ENCODE measurements at places on chromosomes 1 and 21.

- H3K36me3 ChIP-seq: no peaks in the 10 kb centered on the region
- H3K27ac ChIP-seq: no peak overlapping the region
- no peak overlapping the region for H3K4me3 ChIP-seq
Observed at GRCh38 chr1:241376701-241377100, 19.7 kb upstream of the RGS7 start.

DNA sequence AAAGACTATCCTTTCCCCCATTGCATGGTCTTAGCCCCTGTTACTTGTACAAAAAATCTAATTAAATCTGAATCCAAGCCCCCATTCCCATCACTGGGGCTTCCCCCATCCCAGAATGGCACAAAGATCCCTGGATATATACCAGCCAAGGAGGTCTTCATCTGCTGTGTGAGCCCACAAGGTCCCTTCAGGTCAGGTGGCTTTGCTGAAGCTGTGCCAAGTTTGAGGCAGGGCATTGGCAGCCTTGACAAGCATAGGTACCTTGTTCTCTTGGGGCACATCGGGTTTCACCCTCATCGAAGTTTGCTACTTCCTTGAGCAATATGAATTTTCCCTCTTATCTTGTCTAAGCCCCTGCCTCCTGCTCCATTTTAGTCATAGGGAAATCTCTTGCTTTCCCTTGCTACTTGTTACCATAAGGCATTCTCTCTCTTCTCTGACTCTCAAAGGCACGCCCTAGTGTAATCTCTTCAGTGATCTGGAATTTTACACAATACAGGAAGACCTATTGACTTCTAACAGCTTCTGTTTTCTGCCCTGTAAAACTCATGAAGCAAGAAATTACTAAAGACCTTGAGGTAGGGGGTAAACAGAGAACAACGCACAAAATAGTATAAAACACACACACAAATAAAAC lies 71.4 kb upstream of the COG2 start:
- H3K27me3 ChIP-seq: no peaks in the 10 kb centered on the region
- H3K4me3 ChIP-seq: no peak overlapping the region
- no peak overlapping the region for H3K27ac ChIP-seq

DNA sequence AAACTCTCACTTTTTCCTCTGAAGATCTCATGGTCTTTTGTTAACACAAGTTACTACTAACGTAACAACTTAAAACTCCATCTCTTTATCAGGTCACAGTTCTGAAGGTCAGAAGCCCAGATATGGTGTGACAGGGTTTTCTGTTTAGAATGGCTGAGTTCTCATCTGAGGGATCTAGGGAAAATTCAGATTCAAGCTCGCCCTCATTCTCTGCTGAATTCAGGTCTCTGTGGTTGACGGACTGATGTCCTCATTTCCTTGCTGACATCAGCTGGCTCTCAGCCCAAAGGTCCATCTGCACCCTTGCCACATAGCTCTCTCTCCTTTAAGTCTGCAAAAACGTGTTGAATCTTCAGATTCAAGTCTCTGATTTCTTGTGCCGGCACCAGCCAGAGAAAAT lies 6.1 kb upstream of the NTPCR start:
- no peak for DNase-seq
- no peaks in the 10 kb centered on the region for H3K4me1 ChIP-seq

DNA sequence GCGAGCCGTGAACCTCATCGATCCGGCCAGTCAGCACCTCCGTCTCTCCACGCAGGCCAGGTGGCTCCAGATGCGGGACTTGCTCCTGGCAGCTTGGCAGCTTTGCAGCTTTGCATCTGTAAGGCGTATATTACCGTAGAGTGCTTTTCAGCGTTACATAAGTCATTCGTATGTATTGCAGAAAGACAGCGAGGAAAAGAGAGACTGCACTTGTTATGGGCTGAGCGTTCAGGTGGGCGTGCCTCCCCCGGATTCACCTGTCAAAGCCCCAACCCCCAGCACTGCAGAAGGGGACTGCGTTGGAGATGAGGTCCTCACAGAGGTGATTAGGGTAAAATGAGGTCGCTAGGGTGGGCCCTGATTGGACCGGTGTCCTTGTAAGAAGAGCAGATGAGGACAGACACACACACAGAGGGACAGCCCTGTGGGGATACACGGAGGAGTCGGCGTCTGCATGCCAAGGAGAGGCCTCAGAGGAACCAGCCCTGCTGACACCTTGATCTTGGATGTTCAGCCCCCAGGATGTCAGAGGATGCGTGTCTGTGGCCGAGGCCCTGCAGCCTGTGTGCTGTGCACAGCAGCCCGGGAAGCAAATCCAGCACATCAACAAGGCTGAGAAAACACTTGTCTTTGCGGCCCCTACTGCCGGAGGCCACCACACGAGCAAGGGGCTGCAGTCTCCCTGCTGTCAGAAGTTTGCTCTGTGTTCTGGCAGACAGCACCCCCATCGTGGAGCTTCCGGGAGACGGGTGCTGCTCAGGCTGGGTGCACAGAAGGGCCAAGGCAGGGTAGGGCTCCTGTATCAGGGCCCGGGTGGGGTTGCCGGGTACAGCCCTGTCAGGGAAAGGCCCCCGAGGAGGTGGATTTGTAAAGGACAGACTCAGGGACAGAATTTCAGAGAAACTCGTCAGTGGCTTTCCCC lies 10.9 kb upstream of the AGPAT3 start:
- H3K4me1 ChIP-seq: no peaks in the 10 kb centered on the region
- H3K36me3 ChIP-seq: no peaks in the 10 kb centered on the region
- no peak overlapping the region for H3K27ac ChIP-seq
- H3K27me3 ChIP-seq: no peaks in the 10 kb centered on the region
- no peak for DNase-seq
- H3K4me3 ChIP-seq: no peak overlapping the region

DNA sequence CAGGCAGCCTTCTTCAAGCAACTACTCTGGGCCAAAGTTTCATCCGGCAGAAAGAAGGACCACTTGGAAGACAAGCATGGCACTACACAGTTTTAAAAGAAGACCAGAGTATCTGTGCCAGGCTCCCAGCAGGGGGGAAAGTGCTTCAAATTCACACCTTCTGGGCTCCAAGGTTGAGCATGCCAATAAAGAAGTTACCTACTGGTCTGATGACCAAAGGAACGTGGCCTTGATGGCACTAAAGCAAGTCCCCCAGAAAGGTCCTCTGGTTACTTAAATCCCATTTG lies 73.5 kb downstream of the CD46 start:
- H3K27me3 ChIP-seq: no peaks in the 10 kb centered on the region
- H3K4me3 ChIP-seq: peak overlapping the region; percentile 81
- peaks cover 14% of the 10 kb centered on the region for H3K36me3 ChIP-seq

DNA sequence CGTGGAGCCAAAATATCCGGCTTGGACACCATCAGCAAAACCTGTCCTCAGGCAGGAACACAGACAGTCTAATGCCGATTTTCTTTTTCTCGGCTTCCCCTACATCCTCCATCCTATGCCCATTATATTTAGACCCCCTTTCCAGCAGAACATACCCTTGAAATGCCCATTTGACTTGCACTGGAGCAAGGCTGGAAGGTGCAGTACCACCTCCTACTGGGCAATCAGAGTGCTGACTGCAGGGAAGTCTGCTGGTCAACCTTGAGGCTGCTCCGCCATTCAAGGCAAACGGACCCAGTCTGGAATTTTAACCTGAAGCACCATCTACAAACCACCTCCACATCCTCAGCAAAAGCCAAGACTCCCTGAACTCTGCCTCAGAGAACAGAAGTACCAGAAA lies 79.5 kb downstream of the TIAM1 start:
- no peak overlapping the region for H3K4me3 ChIP-seq
- no peak overlapping the region for H3K27ac ChIP-seq
- no peak for DNase-seq

GRCh38 chr21:34865400-34866241 lies 183.5 kb downstream of the RUNX1 start:
- H3K27ac ChIP-seq: no peak overlapping the region
- H3K36me3 ChIP-seq: peaks cover 43% of the 10 kb centered on the region
- H3K4me1 ChIP-seq: peaks cover 23% of the 10 kb centered on the region
- H3K4me3 ChIP-seq: no peak overlapping the region
- no peaks in the 10 kb centered on the region for H3K27me3 ChIP-seq

- H3K4me3 ChIP-seq: no peak overlapping the region
- no peak overlapping the region for H3K27ac ChIP-seq
- DNase-seq: no peak
- H3K36me3 ChIP-seq: no peaks in the 10 kb centered on the region
- no peaks in the 10 kb centered on the region for H3K27me3 ChIP-seq
- H3K4me1 ChIP-seq: no peaks in the 10 kb centered on the region
Observed at GRCh38 chr1:214259353-214259977, 21.5 kb upstream of the SMYD2 start.

GRCh38 chr21:33115631-33116510 lies 45.9 kb downstream of the OLIG1 start:
- H3K4me3 ChIP-seq: no peak overlapping the region
- peaks cover 73% of the 10 kb centered on the region for H3K27me3 ChIP-seq
- H3K4me1 ChIP-seq: no peaks in the 10 kb centered on the region
- H3K27ac ChIP-seq: no peak overlapping the region

- H3K27me3 ChIP-seq: no peaks in the 10 kb centered on the region
- H3K4me3 ChIP-seq: no peak overlapping the region
- H3K4me1 ChIP-seq: peaks cover 10% of the 10 kb centered on the region
- no peaks in the 10 kb centered on the region for H3K36me3 ChIP-seq
Observed at GRCh38 chr21:42981214-42981523, 6.8 kb downstream of the PKNOX1 start.

- no peak for DNase-seq
- no peaks in the 10 kb centered on the region for H3K4me1 ChIP-seq
- no peaks in the 10 kb centered on the region for H3K27me3 ChIP-seq
- no peak overlapping the region for H3K4me3 ChIP-seq
Observed at GRCh38 chr21:29762570-29763082, 177.2 kb downstream of the GRIK1 start.

DNA sequence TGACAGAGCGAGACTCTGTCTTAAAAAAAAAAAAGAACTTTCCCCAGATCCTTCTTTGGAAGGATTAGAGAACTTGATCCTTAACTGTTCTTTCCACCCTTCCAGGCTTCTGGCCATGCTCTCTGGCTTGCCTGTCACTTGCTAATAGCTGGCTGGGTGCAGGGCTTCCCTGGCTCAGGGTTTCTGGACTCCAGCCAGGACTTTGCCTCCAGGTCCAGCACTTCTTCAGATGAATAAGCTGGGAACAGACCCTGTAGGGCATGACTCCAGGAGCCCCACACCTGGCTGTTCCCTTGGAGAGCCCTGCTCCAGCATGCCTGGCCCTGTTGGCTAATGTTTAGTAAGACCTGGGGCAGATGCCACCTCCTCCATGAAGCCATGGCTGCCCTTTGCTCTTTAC lies 3.3 kb upstream of the NT5C1A start:
- no peaks in the 10 kb centered on the region for H3K36me3 ChIP-seq
- DNase-seq: no peak
- H3K27me3 ChIP-seq: no peaks in the 10 kb centered on the region
- H3K4me1 ChIP-seq: peaks cover 13% of the 10 kb centered on the region
- no peak overlapping the region for H3K4me3 ChIP-seq

GRCh38 chr1:172019976-172020375 lies 178.7 kb downstream of the DNM3 start:
- no peaks in the 10 kb centered on the region for H3K36me3 ChIP-seq
- no peak overlapping the region for H3K4me3 ChIP-seq
- no peak overlapping the region for H3K27ac ChIP-seq
- no peaks in the 10 kb centered on the region for H3K4me1 ChIP-seq
- no peaks in the 10 kb centered on the region for H3K27me3 ChIP-seq

DNA sequence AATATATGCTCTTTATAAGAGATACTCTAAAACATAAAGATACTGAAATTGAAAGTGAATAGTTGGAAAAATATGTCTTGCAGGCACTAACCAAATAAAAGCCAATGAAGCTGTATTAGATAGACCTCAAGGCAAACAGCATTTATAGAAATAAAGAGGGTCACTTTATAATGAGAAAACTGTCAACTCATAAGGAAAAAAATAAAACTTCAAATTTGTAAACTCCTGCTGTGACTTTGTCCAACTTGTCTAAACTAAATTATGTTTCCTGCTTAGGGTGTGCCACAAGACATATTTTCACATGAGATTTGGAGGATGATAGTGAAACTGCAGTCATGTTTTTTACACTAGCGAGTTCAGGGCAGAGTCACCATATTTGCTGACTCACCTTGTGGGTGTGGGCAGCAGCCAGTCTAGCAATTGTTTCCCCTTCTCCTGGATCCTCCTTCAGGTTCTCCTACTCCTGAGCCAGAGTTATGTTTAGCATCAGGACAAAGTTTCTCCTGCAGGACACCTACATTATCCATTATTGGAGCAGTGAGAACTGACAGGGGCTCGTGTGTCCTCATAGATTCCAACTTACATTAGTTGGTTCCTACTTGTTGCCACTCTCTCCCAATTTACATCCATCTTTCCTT lies 43.8 kb downstream of the CD53 start:
- DNase-seq: no peak
- H3K27ac ChIP-seq: no peak overlapping the region
- no peaks in the 10 kb centered on the region for H3K4me1 ChIP-seq
- no peak overlapping the region for H3K4me3 ChIP-seq
